ENCODE measurements at places on chromosomes 5 and 9.

DNA sequence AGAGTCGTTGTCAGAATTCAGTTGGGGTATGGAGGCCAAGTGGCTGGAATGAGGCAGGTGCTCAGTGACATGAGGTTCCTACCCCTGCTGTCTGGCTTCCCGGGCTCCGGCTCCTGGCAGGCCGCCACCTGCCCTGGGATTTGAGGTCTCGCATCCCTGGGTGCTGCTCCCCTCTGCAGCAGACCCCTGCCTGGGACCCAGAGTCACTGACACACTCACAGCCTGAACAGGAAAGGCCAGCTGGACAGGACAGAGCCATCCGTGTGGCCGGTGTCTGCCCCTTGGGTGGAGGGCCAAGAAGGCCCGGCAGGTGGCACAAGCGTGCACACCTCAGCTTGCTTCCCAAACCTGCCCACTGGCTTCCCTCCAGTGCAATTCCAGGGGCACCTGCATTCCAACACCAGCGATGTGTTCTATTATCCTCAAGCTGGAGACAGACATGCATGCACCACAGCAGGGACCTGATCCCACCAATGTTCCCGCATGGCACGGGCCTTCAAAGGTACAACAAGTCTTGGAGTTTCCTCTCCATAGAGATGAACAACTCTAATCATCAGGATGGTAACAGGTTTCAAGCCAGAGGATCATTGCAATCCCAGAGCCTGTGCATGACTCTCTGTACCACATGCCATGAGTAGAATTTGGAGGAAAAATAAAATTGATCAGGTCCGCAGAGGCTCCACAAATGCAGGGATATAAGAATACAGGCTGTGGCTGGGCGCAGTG, 45.6 kb upstream of the RNF130 start:
- no peak for DNase-seq

- no peak for DNase-seq
Observed at GRCh38 chr9:27421577-27421976, 102.5 kb upstream of the IFNK start.

DNA sequence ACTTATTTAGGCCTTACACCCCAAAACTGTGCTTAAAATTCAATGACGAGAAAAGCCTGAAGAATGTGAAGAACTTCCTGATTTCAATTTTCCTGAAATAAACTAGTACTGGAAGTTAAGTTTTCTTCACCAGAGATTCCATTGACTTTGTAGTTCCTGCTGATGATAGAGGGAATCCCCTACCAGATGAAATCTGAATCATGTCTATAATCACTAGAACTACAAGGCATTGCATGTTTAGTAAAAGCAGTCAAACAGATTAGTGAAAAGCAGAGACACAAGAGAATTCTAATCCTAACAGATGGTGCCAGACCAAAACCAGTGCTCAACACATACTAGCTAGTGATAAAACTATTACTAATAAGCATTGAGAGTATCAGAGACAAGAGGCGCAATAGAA, 130.0 kb downstream of the PDE4D start:
- no peak for DNase-seq

DNA sequence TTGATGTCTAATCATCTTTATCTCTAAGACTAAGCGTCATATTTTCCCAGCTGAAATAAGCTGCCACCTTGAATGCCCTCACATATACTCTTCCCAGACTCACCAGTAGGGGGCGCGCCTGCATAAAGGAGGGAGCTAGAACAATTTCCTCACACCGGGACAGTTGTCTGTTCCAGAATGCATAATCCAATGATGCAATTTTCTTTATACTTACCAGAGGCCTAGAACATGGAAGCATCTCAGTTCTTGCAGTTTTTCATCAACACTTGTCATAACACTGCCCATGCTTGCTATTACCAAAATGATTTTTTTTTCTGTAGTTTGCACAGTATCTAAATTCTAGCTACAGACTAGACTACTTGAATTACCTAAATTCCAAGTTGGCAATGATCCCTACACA, 203.9 kb downstream of the FRMD3 start:
- peak; percentile 56 for DNase-seq

- DNase-seq = no peak
Observed at GRCh38 chr9:119282476-119283077, 86.7 kb downstream of the BRINP1 start.

DNA sequence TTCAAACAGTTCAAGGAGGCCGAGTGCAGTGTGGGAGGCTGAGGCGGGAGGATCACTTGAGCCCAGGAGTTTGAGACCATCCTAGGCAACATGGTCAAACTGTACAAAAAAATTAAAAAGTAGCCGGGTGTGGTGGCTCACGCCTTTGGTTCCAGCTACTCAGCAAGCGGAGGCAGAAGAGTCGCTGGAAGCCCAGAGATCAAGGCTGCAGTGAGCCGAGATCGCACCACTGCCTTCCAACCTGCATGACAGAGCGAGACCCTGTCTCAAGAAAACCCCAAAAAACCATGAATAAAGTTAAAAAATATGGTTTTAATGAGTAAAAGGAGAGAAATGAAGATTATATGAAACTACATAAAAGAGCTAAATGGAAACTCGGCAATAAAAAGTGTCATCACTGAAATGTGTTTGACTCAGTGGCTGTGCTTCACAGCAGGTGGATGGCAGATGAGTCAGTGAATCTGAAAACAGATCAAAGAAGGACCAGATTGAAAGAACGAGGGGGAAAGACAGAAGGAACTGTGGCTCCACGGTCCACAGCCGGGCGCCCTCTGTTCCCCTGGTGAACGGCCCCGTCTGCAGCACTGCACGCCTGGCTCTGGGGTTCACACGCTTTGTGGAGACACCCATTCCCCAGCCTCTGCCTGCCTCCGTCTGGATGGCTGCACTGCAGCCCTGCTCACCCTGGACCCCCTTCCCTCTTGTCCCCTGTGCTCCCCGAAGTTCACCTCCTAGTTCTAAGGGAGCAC, 25.1 kb downstream of the EXD3 start:
- no peak for DNase-seq

- DNase-seq = no peak
Observed at GRCh38 chr5:1549475-1550030, 25.8 kb upstream of the LPCAT1 start.

- no peak for DNase-seq
Observed at GRCh38 chr5:87383216-87383615, 29.5 kb downstream of the CCNH start.

GRCh38 chr9:121850366-121850765, 198.9 kb downstream of the DAB2IP start:
- no peak for DNase-seq

- no peak for DNase-seq
Observed at GRCh38 chr9:104700306-104700705, 6.0 kb downstream of the OR13D1 start.

GRCh38 chr5:82163452-82164175, 114.5 kb downstream of the RPS23 start:
- DNase-seq = no peak

DNA sequence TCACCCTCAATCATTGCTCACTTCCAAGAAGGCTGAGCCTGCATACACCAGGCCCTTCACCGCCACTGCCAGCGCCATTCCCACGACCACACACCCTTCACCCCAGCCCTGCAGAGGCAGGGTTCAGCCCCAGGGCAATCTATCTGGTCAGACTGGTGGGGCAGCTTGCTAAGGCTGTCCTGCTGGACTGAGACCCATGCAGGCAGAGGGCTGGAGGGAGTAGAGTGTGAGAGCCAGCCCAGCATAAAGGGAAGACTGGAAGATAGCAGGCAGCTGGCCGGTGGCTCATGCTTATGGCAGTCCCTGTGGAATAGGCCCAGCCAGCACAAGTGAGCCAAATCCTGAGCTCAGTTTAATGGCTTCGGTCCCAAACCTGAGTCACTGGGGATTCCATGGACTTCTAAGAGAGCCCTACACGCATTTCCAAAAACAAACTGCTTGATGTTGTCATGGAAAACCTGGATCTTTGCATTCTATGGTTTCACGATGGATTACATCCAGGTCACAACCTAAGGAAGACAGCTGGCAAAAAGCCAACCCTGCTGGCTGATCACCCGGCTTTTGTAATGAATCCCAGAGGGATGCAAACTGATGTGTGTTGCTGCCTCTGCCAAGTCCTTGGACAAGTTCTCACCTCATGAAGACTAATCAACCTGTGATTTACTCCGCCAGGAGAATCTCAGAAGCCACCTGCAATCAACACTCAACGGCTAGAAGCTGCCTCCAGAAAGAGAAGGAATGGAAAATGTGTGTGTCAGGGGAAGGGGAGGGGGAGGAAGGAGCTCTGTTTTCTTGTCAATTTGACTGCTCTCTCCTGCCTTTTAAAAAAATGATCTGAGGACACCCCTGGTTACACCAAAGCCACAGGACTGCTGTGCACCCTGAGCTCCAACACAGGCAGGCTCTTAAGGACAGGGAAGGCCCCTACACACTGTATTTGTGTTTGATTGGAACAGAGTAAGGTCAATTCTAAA, 143.6 kb downstream of the LHFPL2 start:
- DNase-seq = peak; percentile 92

DNA sequence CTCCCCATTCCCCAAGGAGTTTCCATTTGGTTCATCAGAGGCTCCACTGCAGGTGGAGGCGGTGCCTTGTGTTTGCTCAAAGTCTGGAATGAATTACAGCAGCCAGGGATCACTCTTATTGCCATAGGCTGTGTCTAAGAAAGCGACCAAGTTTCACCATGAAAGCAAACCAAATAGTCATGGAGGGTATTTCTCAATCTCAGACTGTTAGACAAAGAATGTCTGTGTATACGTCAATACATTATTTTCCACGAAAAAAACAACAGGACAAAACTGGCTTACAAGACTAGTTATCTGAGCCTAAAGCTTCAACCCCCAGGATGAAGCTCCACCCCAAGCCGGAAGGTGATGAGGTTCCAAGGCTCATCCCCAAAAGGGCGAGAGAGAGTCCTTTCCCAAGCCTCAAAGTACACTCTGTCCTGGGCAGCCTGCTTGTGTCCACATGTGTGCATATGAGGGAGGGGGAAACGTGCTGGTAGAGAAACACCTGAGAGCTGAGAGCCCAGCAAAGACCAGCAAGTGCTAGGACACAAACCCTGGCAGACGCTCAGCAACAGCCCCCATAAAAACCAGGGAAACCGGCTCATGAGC, 4.3 kb downstream of the B4GALT1 start:
- no peak for DNase-seq

DNA sequence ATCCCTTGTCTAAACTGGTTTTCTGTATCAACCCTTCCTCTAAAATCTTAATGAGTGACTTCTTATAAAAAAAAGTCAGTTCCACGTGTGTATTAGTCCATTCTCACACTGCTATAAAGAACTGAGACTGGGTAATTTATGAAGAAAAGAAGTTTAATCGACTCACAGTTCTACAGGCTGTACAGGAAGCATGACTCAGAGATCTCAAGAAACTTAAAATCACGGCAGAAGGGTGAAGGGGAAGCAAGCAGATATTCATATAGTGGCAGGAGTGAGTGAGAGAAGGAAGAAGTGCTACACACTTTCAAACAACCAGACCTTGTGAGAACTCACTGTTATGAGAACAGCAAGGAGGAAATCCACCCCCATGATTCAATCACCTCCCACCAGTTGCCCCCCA, 307.8 kb upstream of the ARRDC3 start:
- no peak for DNase-seq

GRCh38 chr5:147169901-147170300, 64.9 kb upstream of the STK32A start:
- no peak for DNase-seq

DNA sequence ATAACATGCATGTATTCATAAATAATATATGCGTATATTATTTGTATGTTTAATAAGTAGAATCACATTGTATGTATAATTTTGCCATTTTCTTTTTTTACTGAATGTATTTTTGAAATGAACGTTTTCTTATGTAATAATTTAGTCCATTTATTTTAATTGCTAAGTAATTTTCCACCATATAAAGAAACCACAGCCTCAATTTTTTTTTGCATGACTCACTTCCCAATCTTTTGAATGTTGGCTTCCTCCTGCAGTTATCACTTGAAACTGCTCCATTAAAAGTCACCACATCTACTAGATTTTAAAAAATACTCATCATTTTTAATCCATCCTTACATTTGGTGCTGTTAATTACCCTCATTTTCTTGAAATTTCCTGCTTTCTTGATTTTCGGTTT, 363.3 kb upstream of the MEF2C start:
- DNase-seq = no peak

All from globus pallidus (tissue), 1 donor.